Activated CD4-positive, alpha-beta memory T cell treated with anti-CD3 and anti-CD28 coated beads, Interleukin-2, amount 10 ng/mL, durations not matched to agents 7 days and 5 days (primary cell): ENCODE measurements at places on chromosomes 6 and 20. TPM values are rescaled to one million over a fixed set of nuclear protein-coding genes. Genes with fewer than 3 reads are reported as not detected.

- no peak for DNase-seq
Measured at GRCh38 chr20:60123652-60124051, 165.4 kb downstream of the CDH26 start.

TOX2 gene
- total RNA-seq = 4.6 TPM

DNA sequence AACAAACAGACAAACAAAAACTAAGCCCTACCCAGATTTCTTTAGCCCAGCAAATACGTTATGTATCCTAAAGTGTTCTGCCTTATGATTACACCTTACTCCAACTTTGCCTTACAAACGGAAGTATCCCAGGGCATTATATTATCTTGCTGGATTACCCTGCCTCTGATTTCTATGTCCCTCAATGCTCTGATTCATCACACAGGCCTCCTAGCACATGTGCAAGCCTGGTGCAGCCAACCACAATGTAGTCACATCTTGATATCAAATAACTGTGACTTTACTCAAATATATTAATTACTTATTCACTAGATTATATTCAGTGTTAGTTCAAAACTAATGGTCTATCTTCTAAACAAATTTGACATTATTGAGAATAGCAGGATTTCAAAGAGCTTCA is 598.6 kb downstream of the TBC1D32 start:
- DNase-seq = no peak

DNA sequence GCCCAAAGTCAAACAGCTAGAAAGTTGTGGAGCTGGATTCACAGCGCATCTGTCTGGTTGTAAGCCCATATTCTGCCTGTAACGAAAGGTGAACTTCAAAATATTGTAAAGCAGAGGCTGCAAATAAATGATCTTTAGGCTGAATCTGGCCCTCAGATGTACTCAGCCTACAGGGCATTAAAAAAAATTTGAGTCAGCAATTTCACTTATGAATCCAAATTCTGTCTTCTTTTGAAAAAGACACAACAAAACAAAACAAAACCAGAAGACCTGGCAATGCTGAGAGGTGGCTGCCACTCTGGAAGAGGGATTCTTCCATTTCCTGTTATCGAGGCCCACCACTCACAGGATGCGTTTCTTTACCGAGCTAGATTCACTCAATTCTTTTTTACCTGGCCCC is 7.1 kb downstream of the LAMA4 start:
- no peak for DNase-seq

DNA sequence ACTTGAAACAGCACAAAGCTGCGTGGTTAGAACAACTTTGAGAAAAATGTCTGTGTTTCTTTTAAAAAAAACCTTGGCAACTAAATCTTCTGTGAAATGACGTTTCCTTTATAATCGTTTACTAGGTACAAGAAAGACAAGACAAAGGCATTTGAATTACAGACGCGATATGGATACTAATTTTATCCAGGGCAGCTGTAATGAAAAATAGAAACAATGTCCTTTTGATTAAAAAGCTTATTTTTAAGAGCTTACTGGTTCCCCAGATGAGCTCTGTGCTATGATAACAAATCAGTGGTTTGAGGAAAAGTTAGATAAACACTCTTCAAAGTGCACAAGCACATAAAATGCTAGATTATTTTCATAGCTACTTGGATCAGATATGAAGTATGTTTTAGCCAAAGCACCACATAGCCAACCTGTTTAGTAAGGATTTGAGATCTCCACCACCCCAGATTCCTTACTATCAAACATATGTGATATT is 1.6 kb upstream of the SYNCRIP start:
- no peak for DNase-seq
